Thoracic aorta endothelial cell (primary cell): ENCODE measurements at places on chromosomes 11 and 22. TPM values are rescaled to one million over a fixed set of nuclear protein-coding genes. Genes with fewer than 3 reads are reported as not detected.

The OPCML gene
- not detected in 2 replicates for total RNA-seq

The DDTL gene
- total RNA-seq: 0.86 and 2.1 TPM in 2 replicates

The SUSD2 gene
- 0.13 and 0.14 TPM in 2 replicates for total RNA-seq

The DSCAML1 gene
- total RNA-seq: not detected in 2 replicates

The NTM gene
- 0.66 and 0.86 TPM in 2 replicates for total RNA-seq

The CD3G gene
- total RNA-seq: not detected in 2 replicates

The HBD gene
- not detected in 2 replicates for total RNA-seq

The CCDC116 gene
- 0.13 and 0.14 TPM in 2 replicates for total RNA-seq
